Left lung (tissue), 14 donors: ENCODE measurements at places on chromosomes 16 and 17. TPM values are rescaled to one million over a fixed set of nuclear protein-coding genes. Genes with fewer than 3 reads are reported as not detected.

Gene C1QL1
- 0.70 TPM for total RNA-seq

GRCh38 chr17:7260651-7261378 lies 1.5 kb downstream of the CLDN7 start:
- peak overlapping the region; percentile 59 for H3K4me3 ChIP-seq
- peaks cover 46% of the 10 kb centered on the region for H3K36me3 ChIP-seq
- no peak for DNase-seq

Gene CDH3
- total RNA-seq, result 59.7 TPM

DNA sequence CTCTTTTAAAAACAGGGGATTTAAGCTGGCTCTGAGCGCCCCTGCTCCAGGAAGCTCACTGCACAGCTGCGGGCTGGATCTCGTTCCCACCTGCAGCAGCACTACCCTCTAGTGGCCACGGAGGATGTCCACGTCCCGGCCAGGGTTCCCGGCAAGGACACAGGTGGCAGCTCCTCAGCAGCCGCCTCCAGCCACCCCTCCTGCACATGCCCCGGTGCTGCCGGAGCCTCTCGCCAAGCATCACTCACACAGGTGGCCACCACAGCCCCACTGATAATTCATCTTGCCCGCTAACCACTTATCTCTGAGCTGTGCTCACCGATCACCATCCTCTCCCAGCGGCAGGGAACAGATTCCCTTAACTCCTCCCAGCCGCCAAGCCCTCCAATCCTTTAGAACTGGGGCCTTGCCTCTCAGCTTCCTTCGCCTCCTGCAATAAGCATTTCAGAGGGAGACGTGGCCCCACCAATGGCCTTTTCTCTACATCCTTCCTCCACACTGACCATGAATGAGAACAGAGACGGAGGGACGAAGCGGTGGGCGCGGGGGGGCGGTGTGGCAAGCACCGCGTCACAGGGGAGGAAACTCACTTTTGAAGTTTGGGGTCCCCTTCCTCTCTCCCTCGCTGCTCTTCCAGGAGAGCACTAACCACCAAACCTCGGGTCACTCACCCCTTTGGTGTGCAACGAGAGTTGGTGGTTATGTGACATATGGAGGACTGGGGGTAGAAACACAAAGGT lies 222.1 kb downstream of the RBFOX3 start:
- H3K4me1 ChIP-seq, result no peaks in the 10 kb centered on the region
- no peaks in the 10 kb centered on the region for H3K36me3 ChIP-seq
- H3K4me3 ChIP-seq, result no peak overlapping the region
- H3K27me3 ChIP-seq, result peaks cover 73% of the 10 kb centered on the region
- H3K27ac ChIP-seq, result no peak overlapping the region

Gene CCL7
- 3.7 TPM for total RNA-seq

DNA sequence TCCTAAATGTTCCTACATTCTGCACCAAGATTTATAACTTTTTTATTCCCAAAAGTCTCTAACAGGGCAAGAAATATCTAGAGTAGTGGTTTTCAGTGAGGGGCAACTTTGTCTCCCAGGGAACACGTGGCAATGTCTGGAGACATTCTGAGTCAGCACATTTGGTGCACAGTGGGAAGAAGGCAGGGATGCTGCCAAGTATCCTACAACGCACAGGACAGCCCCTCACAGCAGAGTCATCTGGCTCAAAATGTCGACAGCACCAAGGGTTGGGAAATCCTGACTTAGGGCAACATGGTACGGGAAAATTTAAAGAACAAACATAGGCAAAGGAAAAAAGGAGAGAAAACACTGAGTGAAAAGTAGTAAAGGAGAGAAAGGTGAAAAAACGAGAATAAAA lies 61.8 kb downstream of the SMG6 start:
- DNase-seq, result no peak
- H3K36me3 ChIP-seq, result peaks cover 24% of the 10 kb centered on the region
- H3K27ac ChIP-seq, result no peak overlapping the region
- H3K27me3 ChIP-seq, result no peaks in the 10 kb centered on the region
- no peak overlapping the region for H3K4me3 ChIP-seq
- peaks cover 6% of the 10 kb centered on the region for H3K4me1 ChIP-seq

GRCh38 chr17:72699545-72699944 lies 392.9 kb downstream of the SLC39A11 start:
- H3K27ac ChIP-seq, result no peak overlapping the region
- no peak overlapping the region for H3K4me3 ChIP-seq
- H3K4me1 ChIP-seq, result no peaks in the 10 kb centered on the region
- no peaks in the 10 kb centered on the region for H3K36me3 ChIP-seq
- DNase-seq, result no peak

GRCh38 chr16:4372578-4373355 lies 1.1 kb downstream of the VASN start:
- H3K4me1 ChIP-seq, result peaks cover 90% of the 10 kb centered on the region
- peaks cover 14% of the 10 kb centered on the region for H3K36me3 ChIP-seq
- H3K27me3 ChIP-seq, result no peaks in the 10 kb centered on the region
- peak overlapping the region; percentile 73 for H3K27ac ChIP-seq
- no peak for DNase-seq

GRCh38 chr17:9158544-9159452 lies 137.5 kb downstream of the NTN1 start:
- H3K36me3 ChIP-seq, result no peaks in the 10 kb centered on the region
- H3K4me1 ChIP-seq, result no peaks in the 10 kb centered on the region
- no peak overlapping the region for H3K4me3 ChIP-seq
- no peak for DNase-seq
- H3K27me3 ChIP-seq, result no peaks in the 10 kb centered on the region

Gene TRPV2
- 97.7 TPM for total RNA-seq

GRCh38 chr17:917941-918740 lies 61.4 kb downstream of the NXN start:
- no peak overlapping the region for H3K4me3 ChIP-seq
- peaks cover 16% of the 10 kb centered on the region for H3K4me1 ChIP-seq
- peak; percentile 62 for DNase-seq
- no peaks in the 10 kb centered on the region for H3K27me3 ChIP-seq

- DNase-seq, result no peak
- peaks cover 17% of the 10 kb centered on the region for H3K4me1 ChIP-seq
- H3K4me3 ChIP-seq, result no peak overlapping the region
- H3K27me3 ChIP-seq, result no peaks in the 10 kb centered on the region
Observed at GRCh38 chr17:63189930-63190329, 223.9 kb downstream of the TANC2 start.

Gene DPEP2NB
- total RNA-seq, result not detected

DNA sequence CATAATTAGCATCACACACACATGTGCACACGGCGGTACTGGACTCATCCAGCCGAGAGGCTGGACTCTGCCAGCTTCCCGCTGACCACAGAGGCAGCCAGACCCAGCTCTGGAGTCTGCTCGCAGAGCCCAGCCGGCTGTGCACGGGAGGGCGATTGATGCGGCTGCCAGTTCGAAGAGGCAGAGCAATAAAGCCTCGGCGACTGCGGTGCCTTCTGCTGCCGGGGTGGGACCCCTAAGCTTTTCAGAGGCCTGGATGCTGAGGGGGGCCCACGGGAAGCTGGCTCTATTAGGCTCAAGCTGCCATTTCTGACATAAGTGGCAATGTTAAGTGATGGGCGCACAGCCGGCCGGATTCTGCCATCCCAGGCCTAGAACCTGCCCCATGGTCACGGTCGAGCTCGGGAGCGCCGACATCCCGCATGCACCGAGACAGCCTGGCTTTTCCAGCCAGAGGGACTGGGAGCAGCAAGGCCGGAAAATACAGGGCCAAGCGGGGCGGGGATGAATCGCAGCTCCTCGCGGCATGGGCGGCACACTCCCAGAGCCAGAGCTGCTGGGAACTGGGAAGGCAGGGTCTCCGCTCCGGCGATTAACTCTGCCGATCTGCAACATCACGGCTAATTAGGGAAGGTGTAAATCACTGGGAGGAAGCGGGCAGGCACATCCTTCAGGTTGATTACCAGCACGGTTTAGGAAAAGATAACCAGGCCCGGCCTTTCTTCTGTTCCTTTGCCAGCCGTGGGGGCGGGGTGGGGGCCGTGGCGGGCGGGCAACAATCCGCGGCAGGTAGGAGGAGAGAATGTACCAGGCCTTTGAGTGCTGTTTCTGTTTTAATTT lies 57.7 kb downstream of the TBC1D16 start:
- H3K27ac ChIP-seq, result no peak overlapping the region
- no peaks in the 10 kb centered on the region for H3K4me1 ChIP-seq
- H3K27me3 ChIP-seq, result no peaks in the 10 kb centered on the region
- DNase-seq, result no peak

GRCh38 chr17:81536299-81537290 lies 8.4 kb downstream of the FSCN2 start:
- no peak for DNase-seq
- H3K27ac ChIP-seq, result no peak overlapping the region
- H3K27me3 ChIP-seq, result peaks cover 3% of the 10 kb centered on the region
- H3K36me3 ChIP-seq, result no peaks in the 10 kb centered on the region

Gene ZNF750
- 1.6 TPM for total RNA-seq

DNA sequence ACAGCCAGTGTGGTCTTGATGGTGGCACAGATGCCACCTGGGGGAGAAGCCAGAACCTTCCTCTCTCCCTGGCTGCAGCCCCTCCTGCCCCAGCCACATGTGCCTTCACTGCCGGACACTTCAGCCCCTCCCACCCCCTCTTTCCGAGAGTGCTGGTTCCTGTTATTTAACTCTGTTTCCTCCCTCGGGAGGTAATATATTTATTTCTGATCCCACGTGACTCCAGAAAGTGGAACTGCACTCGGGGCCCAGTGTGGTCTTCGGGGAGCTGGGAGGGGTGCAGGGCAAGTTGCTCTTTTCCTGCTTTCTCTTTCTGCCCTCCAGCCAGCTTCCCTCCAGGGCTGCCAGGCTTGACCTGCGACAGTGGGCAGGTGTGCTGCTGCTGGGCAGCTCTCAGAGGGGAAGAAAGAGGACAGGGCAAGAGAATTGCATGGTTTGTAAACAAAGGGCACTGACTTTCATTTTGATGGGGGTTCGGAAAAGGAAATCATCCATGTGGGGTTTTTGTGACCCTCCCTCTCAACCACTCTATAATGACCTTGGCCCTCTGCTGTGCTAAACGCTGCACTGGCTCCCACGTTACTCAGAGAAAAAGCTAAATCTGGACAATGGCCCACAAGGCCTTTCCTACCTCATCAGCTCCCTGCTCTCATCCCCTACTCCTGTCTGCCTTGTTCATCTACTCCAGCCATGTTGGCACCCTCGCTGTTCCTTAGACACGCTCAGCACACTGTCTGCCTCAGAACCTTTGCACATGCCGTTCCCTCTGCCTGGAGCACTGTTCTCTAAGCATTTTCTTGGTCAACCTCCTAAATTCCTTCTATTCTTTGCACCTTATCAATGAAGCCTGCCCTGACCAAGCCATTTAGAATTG lies 8.2 kb upstream of the CIITA start:
- no peaks in the 10 kb centered on the region for H3K36me3 ChIP-seq
- no peak for DNase-seq
- no peaks in the 10 kb centered on the region for H3K27me3 ChIP-seq
- H3K4me1 ChIP-seq, result peaks cover 69% of the 10 kb centered on the region

- H3K27ac ChIP-seq, result no peak overlapping the region
- H3K4me3 ChIP-seq, result no peak overlapping the region
- H3K36me3 ChIP-seq, result no peaks in the 10 kb centered on the region
- peaks cover 2% of the 10 kb centered on the region for H3K4me1 ChIP-seq
Observed at GRCh38 chr17:13582776-13583547, 18.8 kb downstream of the HS3ST3A1 start.

DNA sequence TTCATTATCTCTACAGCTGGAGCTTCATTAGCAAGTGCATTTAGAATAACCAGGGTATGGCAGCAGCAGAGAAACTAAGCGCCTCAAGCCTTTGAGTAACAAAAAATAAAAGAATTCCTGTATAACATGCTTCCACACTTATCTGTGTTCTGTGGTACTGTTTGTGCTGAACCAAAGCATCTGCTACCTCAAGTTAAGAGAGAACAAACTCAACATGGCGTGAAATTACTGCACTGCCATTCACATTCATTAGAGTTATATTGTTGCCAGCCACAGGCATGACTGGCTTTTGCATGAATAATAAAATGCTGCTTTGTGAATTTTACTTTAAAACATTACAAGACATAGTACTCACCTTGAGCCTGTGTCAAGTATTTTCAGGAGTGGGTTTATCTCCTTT lies 76.6 kb downstream of the NLK start:
- peak overlapping the region; percentile 52 for H3K27ac ChIP-seq
- H3K4me3 ChIP-seq, result no peak overlapping the region
- no peak for DNase-seq

Gene KRTAP16-1
- not detected for total RNA-seq

GRCh38 chr16:77896415-77897128 lies 108.2 kb downstream of the VAT1L start:
- H3K36me3 ChIP-seq, result no peaks in the 10 kb centered on the region
- H3K27ac ChIP-seq, result no peak overlapping the region
- no peak overlapping the region for H3K4me3 ChIP-seq
- DNase-seq, result no peak
- H3K4me1 ChIP-seq, result no peaks in the 10 kb centered on the region

DNA sequence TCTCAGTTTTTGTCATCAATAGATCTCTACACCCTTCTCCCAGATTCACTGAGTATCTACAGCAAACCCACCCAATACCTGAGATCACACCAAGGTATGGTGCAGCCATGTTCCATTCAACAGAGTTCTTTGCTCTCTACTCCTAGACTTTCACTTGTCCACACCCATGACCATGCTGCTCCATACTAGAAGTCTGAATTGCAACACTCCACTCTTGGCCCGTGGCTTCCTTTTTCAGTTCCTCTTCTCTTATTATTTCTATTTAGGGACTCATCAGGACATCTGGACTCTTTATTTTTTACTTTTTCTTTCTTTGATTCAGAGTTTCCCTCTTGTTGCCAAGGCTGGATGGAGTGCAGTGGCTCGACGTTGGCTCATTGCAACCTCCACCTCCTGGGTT lies 37.1 kb downstream of the YWHAE start:
- no peak for DNase-seq
- peaks cover 52% of the 10 kb centered on the region for H3K36me3 ChIP-seq
- H3K4me1 ChIP-seq, result peaks cover 81% of the 10 kb centered on the region
- no peak overlapping the region for H3K27ac ChIP-seq
- no peaks in the 10 kb centered on the region for H3K27me3 ChIP-seq

DNA sequence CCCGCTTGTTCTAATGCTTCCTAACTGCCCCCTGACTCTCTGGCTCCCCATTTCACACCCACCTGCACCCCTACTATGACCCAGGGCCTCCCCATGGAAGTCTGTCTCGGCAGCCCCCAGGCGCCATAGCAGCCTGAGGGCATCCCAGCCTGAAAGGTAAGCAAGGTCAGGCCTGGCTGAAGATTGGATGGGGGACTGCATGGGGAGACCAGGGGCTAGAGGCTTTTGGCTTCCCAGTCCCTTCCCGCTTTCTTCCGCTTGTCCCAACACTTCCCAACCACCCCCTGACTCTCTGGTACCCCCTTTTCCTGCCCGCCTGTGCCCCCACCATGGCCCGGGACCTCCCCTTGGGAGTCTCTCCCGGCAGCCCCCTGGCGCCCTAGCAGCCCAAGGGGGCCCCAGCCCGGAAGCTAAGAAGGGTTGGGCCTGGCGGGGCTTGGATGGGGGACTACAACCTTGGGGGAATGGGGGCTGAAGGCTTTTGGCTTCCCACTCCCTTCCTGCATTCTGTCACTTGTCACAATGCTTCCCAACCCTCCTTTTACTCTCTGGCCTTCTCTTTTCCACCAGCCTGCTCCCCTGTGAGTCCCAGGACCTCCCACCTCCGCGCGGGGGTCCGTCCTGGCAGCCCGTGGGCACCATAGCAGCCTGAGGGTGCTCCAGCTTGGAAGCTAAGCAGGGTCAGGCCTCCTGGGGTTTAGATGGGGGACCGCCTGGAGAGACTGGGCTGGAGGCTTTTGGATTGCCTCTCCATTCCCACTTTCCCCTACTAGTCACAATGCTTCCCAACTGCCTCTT lies 2288.4 kb downstream of the TP53TG3F start:
- no peak overlapping the region for H3K27ac ChIP-seq
- H3K4me1 ChIP-seq, result no peaks in the 10 kb centered on the region
- DNase-seq, result no peak
- H3K36me3 ChIP-seq, result no peaks in the 10 kb centered on the region
- no peaks in the 10 kb centered on the region for H3K27me3 ChIP-seq
- no peak overlapping the region for H3K4me3 ChIP-seq
